Type B pancreatic cell (in vitro differentiated cells): ENCODE measurements at places on chromosomes 4 and X.

GRCh38 chr4:15233264-15233597 lies 194.6 kb upstream of the C1QTNF7 start:
- no peak for DNase-seq

- no peak for DNase-seq
Measured at GRCh38 chr4:179626687-179627086, 2184.4 kb upstream of the AGA start.

DNA sequence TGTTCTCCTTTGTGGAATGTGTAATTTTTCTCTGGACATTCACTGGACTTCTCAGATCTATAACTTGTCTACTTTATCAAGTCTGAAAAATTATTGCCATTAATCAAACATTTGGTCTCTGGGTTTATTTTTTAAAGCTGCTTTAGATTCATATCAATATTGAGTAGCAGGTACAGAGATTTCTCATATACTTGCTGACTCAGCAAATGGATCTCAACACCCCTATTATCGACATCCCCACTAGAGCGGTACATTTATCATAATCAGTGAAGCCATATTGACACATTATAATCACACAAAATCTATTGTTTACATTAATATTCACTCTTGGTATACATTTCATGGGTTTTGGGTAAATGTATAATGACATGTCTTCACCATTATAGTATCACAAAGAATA lies 268.7 kb downstream of the SPOCK3 start:
- no peak for DNase-seq

- no peak for DNase-seq
Measured at GRCh38 chr4:4501679-4502078, 40.2 kb downstream of the STX18 start.

- no peak for DNase-seq
Measured at GRCh38 chr4:72843466-72843865, 226.1 kb downstream of the COX18 start.

- DNase-seq, result no peak
Measured at GRCh38 chrX:38941675-38942074, 140.4 kb downstream of the MID1IP1 start.

GRCh38 chr4:127622921-127623796 lies 9.6 kb upstream of the INTU start:
- DNase-seq, result peak; percentile 75

DNA sequence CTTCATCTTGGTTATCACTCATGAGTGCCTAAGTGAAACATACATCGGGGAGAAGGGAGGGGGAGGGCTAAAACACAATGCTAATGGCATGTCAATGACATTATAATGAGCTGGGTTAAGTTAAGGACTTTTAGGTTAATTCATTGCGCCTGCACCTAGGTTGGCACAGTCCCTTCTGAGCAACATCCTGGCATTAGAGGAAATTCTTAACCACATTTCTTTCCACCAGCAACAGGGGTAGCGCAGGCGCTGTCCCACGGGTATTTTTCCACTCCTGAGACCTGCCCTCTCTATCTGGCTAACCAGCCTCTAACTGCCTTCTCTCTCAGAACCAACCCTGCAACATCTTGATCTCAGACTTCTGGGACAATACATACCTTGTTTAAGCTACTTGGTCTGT lies 39.0 kb upstream of the PROM1 start:
- DNase-seq, result peak; percentile 40

- no peak for DNase-seq
Measured at GRCh38 chrX:150472306-150472705, 96.1 kb upstream of the MTM1 start.

GRCh38 chrX:66126662-66127061 lies 37.4 kb upstream of the HEPH start:
- no peak for DNase-seq

- no peak for DNase-seq
Measured at GRCh38 chr4:26191353-26191752, 129.5 kb upstream of the RBPJ start.

GRCh38 chr4:147830987-147831386 lies 99.1 kb downstream of the ARHGAP10 start:
- no peak for DNase-seq

DNA sequence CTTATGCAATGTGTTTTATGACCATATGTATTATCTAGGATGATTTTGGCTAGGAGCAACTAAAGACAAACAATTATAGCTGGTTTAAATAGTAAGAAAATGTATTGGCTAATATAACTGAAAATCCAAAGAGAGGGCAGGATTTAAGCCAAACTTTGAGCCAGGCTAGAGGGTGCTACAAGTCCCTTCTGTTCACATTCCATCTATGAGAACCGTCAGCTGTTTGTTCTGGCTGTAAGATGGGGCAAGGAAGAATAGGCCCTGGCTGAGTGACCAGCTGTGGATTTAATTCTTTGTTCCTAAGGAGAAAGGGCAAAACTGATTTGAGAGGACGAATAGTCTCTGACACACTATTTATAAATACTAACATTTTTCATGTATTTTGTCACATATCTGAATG lies 79.2 kb upstream of the UGT8 start:
- no peak for DNase-seq

DNA sequence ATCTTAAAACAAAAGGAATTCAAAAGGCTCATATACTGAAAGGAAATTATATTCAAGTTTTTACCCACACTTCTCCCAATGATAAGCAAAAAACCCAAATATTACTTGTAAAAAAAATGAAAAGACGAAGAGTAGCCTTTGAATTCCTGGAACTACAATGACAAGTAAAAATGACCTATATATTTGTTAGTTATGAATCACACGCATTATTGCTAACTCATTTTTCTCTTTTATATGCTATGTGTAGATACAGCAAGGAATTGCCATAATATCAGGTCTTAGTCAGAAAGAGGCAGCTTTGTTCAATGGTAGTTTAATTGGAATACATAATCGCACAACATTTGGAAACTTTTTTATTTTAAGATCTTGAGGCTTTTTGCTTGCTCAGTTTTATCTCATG lies 22.7 kb upstream of the ASB5 start:
- DNase-seq, result no peak

DNA sequence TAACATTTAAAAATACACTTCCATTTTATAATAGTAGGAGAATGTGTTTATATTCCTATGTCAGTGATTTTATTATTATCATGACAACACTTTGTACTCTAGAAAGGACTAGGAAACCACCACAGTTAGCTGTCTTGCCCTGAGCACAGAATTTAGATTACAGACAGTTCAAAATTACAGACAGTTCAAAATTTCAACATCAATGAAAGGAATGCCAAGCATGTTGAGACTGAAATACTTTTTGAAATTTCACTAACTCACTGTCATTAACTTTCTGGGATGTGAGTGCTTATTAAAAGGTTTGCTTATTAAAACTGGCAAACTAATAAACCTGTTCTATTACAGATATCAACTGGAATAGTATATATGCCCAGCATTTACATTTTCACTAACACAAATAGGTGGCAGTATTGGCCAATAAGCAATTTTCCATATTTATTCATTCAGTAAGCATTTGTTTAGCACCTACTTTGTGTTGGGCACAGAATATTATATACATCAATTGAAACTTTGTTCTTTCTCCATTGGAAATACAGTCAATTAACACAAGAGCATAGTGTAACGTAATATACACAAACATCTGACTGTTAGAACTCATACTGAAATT lies 179.4 kb downstream of the FBXW7 start:
- no peak for DNase-seq

GRCh38 chr4:30002341-30002740 lies 717.8 kb upstream of the PCDH7 start:
- no peak for DNase-seq

DNA sequence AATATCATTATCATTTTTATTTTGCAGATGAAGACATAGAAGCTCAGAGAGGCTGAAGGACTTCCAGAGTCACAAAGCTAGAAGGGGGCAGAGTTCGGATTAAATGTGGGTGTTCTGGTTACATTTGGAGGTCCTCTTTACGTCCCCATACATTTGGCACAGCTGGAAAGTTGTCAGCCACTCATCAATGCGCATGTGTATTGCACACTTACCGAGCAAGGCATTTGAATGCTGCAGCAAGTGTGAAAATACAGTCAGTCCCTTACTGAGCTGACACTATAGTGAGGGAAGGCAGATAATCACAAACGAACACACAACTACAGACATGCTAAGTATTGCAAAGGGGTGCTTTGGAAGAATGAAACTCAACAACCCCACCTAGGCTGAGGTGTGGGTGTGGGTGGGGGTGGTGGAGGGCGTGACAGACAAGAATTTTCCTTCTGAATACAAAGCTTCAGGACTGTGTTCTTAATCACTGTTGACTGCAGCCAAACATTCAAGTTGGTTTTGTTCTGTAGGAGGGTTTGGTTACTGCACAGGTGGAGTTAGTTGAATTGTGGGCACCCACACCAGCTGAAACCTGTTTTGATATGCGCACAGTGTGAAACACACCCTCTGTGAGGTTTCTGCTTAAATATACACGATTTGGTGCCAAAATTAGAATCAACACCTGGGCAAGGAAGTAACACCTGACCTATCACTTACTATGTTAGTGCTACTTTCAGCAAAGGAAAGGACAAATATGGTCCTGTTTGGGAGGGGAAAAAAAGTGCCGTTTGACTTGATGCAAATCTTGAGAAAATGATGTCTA lies 72.4 kb downstream of the COQ2 start:
- no peak for DNase-seq

DNA sequence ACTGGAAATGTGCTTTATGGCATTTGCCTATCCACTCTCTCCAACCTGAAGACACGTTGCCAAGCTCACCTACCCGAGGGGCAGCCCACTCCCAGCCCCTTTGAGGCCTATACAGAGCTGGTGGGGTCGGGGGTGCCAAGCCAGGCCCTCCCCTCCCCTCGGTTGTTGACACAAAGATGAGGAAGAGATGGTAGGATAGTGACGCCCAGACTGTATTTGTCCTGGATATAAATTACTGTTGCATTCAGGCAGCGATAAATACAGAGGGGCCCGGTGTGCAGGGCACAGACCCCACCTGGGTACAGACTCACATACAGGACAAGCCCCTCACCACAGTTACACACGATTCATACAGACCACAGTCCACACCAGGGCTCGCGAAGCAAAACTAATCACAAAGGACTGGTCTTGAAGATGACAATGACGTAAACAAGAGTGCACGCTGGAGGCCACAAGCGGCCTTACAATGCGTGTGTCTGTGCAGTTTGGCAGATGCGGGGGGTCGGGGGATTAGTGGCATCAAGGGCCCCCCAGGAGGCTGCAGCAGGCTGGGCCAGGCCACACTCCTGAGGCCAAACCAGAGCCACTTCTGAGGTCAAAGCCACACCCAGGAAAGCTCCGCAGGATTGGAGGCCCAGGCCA lies 14.6 kb downstream of the DGKQ start:
- DNase-seq, result no peak

DNA sequence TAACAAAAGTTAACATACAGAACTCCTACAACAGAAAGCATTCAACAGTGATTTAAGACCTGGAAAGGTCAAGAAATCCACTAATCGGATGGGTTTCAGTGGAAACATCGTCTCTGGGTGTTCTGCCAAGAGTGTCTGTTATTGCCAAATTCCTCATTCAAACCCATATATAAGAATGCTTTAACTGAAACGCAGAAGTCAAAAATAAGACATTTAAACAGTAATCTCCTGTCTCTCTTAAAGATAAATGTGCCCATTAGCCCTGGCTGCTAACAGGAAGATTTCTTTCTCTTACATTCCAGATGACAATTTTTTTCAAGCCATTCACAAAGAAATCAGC lies 31.5 kb downstream of the DCTD start:
- DNase-seq, result no peak

DNA sequence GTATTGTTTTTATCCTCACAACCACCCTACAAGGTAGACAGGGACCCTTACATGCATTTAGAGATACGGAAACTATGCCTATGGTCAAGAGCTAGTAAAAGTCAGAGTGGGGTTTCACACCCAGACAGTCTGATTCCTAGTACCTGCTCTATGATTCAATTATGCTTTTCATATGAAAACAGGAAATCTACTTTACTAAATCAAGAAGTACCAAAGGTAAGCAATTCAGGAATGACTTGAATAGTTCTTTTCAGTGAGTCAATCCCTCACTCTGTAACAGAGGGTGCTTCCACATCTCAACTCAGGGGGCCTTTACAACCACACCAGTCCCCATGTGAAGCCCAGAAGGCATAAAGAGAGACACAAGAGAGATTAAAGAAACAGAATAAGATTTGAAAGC lies 191.4 kb downstream of the PPP3CA start:
- DNase-seq, result no peak

- DNase-seq, result no peak
Measured at GRCh38 chr4:80009806-80010205, 63.2 kb downstream of the ANTXR2 start.
